IMR-90 (cell line): ENCODE measurements at places on chromosomes 7 and 10. TPM values are rescaled to one million over a fixed set of nuclear protein-coding genes. Genes with fewer than 3 reads are reported as not detected.

The AFAP1L2 gene
- under 0.01 TPM in 1 of 2 replicates, not detected in the other for total RNA-seq

DNA sequence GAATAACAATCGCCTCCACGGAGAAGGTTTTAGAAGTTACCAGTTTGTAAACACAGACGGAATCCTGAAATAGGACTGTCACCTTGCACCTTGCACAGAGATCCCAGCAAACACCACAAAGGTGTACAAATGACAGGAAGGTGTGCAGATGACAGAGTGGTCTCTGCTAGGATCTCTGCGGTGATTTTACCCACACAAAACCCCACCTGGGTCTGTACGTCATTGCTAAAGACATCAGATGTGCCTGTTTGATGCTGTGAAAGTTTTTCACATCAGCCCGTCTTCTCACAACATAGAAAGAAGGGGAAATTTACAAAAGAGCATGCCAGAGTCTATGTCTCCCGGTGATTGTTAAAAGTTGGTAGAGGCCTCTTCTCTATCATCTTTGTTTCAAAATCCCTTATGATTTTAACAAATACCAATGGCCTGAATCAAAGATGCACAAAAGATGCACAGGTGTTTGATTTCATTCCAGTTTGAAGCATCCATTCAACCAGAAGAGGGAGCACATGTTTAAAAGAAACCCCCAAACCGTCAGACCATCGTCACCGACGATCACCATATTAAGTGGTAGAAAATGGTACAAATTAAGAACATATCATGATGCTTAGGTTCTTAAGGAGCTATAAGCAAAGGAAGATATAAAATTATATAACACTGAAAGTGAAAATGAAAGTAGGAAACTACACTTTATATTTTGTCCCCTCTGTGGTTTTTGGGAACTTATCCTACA lies 576.5 kb downstream of the PTPRN2 start:
- no peaks in the 10 kb centered on the region for H3K36me3 ChIP-seq
- H3K4me3 ChIP-seq: no peak overlapping the region
- DNase-seq: no peak
- H3K27ac ChIP-seq: no peak overlapping the region
- no peaks in the 10 kb centered on the region for H3K4me1 ChIP-seq

The ARMC3 gene
- not detected in 2 replicates for total RNA-seq

GRCh38 chr7:43108255-43109011 lies 4.0 kb upstream of the HECW1 start:
- DNase-seq: peak; percentile 39
- peaks cover 35% of the 10 kb centered on the region for H3K27me3 ChIP-seq
- H3K36me3 ChIP-seq: no peaks in the 10 kb centered on the region
- H3K4me1 ChIP-seq: peaks cover 2% of the 10 kb centered on the region; the same call in 1 of the 2 replicates
- H3K4me3 ChIP-seq: no peak overlapping the region
- no peak overlapping the region for H3K27ac ChIP-seq

The CALY gene
- not detected in 2 replicates for total RNA-seq

The DOCK1 gene
- 71.0 and 79.2 TPM in 2 replicates for total RNA-seq

DNA sequence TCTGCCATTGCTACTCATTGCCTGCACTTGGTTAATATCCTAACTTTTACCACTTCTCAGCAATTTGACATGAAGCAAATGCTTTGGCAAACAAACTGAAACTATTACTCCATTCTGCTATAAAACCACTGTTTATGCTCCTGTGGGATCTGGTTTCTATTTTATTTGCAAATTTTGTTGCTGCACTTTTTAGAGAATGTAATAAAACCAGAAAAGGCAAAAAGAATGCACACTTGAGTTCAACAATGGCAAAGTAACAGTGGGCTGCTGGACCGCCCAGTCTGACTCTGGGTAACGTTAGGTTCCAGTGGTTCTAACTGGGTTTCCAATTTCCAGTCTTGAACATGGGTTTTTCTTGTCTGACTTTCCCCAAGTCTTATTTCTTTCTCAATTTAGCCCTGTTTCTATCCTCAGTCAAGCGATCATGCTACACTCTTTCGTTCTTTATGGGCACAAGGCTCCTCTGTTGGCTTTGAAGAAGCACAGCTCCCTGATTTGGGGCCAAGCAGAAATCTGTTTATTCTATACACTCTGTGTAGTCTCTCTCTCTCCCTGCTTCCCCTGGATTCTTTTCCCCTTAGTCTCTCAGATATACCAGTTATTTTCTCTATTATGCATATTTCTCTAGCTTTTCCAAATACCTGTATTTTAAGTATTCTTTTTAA lies 129.2 kb upstream of the FAM3C start:
- no peaks in the 10 kb centered on the region for H3K36me3 ChIP-seq
- no peak overlapping the region for H3K4me3 ChIP-seq
- H3K4me1 ChIP-seq: no peaks in the 10 kb centered on the region; the same call in 1 of the 2 replicates

- DNase-seq: no peak
- no peak overlapping the region for H3K4me3 ChIP-seq
- peaks cover 16% of the 10 kb centered on the region for H3K36me3 ChIP-seq
- H3K4me1 ChIP-seq: no peaks in the 10 kb centered on the region
- no peak overlapping the region for H3K27ac ChIP-seq
Observed at GRCh38 chr7:102085218-102085772, 201.4 kb upstream of the SH2B2 start.

DNA sequence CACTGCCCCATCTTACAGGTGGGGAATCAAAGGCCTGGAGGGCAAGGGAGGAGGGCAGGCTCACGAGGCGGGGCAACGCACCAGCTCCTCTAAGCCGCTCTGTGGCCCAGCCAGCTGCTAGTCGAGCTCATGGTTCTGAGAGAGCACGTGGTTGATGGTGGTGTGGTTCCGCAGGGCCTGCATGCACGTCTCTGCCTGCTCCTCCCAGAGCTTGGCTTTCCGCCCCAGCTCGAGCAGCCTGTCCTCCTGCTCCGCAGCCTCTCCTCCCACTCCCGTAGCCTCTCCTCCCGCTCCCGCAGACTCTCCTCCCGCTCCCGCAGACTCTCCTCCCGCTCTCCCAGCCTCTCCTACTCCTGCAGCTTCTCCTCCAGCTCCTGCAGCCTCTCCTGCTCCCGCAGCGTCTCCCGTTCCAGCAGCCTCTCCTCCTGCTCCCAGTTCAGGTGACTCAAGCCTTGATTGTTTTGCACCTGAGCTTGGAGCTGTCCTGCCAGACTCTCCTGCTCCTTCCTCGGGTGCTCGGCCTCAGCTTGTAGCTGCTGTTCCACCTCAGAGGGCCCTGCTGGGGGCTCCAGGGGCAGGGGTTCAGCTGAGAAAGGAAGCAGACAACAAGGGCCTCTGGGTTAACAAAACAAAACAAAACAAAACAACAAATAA lies 19.1 kb upstream of the MTPAP start:
- no peak overlapping the region for H3K27ac ChIP-seq
- peaks cover 55% of the 10 kb centered on the region for H3K27me3 ChIP-seq
- no peaks in the 10 kb centered on the region for H3K4me1 ChIP-seq
- no peak for DNase-seq
- H3K36me3 ChIP-seq: no peaks in the 10 kb centered on the region

DNA sequence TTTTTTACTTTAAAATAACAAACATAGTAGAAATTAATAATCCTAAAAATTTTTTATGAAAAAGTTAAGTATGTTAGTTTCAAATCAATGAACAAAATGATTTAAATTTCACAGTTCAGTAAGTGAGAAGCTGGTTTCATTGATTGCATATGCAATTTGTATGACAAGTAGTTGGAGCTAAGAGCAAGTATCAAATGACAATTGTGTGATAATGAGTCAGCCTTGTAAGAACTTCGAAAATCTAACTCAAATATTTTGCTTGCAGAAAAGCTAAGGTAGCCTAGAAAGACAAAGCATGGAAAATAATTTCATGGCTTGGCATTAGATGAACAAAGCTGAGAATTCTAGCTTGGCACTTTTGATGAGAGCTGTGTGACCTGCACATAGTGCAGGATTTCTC lies 111.5 kb downstream of the HDAC9 start:
- peak; percentile 64 for DNase-seq
- no peaks in the 10 kb centered on the region for H3K36me3 ChIP-seq
